ENCODE measurements at places on chromosomes 7 and 10.
A peak's percentile ranks its signal among the peaks of the same experiment; 100 is the strongest.

GRCh38 chr10:50392966-50393718, 141.8 kb upstream of the ASAH2 start:
- no peak for DNase-seq

DNA sequence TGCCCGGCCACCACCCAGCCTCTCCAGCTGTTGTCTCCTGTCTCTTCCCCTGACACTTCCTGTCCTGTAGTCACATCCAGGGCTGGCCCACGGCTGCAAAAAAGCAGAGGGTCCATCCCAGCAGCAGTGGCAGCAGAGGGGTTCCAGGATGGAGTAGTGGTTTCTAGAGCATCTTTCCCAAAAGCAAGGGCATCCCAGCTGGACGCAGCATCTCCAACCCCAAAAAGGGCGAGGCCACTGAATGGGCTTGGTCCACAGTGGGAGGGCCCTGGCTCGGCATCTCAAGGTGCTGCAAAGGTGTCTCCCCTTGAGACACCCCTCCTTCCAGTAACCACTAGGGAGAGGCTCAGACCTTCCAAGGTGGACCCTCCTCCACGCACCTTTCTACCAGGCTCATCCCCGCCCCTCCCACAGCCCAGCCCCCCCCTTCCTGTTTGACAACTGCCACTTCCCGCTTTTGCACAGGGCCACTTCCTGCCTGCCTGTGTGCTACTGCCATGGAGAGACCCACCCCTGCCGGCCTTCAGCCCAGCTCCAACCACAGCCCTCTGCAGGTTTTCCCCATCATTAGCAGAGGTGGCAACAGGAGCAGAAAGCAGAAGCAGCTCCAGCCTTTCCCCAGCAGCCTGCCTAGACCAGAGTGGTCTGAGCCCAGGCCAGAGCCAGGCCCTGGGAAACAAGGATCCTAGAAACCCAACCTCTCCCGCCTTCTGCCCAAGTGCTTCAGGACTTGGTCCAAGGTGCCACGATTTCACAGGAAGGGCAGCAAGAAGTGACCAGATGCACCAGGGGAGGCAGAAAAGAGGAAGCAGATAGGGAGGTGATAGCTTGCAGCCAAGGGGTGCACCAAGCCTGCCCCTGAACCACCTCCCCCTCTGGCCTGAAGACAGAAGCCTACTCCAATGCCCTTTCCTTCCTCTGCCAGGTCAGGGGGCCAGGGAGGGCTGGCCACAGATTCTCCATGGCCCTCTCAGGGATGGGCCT, 8.6 kb downstream of the CAMK2G start:
- peak; percentile 44 for DNase-seq

DNA sequence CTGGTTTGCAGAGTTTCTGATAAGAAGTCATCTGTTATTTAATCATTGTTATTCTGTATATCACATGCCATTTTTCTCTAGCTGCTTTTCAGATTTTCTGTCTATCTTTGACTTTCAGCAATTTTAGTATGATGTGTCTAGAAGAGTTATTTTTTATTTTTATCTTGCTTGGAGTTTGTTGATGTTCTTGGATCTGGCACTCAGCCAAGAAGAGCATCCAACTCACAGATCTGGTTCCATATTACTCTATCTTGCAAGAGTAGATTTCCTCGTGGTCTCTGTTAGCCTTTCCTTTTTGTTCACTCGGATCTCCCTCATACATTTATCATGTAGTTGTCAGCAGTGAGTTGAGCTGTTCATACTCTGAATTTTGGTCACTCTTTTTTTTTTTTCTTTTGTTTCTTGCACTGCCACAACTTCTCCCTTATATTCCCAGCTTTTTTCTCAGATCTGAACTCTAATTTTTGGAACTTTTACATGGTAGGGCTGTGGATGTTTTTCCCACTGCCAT, 54.8 kb upstream of the CALCR start:
- no peak for DNase-seq

DNA sequence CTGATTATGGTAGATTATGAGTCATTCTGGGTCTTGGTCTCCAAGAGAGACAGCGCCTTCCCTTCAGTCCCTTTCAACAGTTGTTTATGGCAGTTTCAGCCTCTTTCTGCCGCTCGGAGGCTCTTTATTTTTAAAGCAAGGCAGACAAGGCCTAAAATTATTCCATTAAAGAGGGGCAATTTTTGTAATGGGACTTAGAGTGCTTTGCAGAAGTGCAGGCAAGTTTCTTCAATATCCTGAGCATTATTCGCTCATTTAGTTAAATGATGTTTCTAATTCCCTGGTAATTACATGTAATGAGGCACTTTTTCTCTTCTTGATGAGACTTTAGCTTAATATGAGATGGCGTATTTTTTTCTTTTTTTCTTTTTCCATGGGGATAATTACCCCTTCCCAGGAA, 33.6 kb downstream of the BUB3 start:
- DNase-seq, result no peak

GRCh38 chr7:23093546-23093945, 12.0 kb upstream of the KLHL7 start:
- no peak for DNase-seq

Measured in esophagus squamous epithelium (tissue), 5 donors.